Osteoblast (primary cell): ENCODE measurements at places on chromosomes 4 and X.
A peak's percentile ranks its signal among the peaks of the same experiment; 100 is the strongest.

GRCh38 chr4:79689740-79690139, 281.7 kb upstream of the GK2 start:
- no peak for DNase-seq

DNA sequence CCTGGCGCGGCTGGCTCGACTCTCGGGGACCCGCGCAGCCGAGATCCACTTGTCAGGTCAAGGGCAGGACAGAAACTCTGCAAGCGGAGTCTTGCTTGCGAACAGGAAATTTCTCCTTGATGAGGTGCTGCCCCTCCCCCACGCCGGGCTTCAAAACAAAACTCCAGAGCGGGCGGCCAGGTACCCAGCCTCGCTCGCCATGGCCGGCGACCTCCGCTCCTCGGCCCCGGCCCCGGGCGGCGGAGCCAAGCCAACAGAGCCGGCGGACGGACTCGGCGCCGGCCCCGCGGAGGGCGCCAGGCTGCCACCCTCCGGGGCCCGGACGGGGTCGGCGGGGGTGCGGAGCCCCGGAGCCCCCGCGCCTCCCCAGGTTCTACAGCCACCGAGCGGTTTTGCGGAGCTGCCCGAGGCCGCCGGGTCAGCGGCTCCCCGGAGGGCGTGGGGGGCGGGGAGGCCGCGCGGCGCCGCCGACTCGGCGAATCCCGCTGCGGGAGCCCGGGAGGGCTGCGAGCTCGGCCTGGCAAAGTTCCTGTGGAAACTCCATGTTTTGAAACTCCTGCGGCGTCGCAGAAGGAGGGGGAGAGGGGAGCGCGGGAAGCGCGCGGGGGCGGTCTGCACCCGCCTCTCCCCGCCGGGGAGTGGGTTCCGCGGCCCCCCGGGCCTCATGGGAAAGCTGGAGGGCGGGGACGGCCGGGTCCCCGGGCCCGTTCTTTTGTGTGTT, 11.7 kb upstream of the BCOR start:
- peak; percentile 93 for DNase-seq

DNA sequence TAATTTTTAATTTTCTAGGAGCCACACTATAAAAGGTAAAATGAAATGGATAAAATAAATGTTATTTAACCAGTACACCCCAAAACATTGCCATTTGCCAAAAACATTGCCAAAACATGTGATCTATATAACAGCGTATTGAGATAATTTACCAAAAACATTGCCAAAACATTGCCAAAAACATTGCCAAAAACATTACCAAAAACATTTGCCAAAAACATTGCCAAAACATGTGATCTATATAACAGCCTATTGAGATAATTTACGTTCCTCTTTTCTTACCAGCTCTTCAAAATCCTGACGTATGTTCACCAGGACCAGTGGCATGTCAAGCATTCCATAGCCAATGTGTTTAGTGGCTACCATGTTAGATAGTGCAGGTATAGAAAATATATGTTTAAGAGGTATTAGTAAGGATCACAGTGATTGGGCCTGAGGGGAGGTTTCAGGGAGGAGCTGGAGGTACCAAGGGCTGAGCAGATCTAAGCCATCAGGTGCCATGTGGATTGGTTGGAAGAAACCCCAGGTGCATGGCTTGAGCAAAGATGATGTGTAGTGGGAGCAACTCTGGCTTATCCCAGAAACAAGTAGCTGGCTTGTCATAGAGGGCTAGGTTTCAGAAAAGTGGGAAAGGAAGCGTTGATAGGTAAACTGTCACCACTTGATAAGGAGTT, 42.6 kb downstream of the RAPGEF2 start:
- DNase-seq = no peak

- no peak for DNase-seq
Measured at GRCh38 chrX:114800719-114801118, 216.7 kb downstream of the IL13RA2 start.

DNA sequence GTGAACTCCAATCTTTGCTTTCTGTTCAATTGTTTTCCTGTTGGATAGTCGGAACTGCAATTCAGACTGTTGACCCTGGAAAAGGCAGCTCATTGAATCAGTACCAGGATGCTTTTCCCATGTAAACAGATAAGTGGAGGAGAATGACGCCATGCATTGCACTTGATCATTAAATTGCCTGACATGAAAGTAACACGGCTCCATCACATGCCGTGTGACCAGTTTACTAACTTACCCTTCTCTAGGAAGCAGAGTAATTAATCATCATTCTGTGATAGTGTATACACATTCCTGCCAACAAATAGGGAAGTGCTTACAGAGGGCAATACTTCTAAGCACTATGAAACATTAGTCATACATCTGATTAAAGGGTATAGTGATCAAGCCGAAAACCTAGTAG, 101.4 kb downstream of the PPARGC1A start:
- no peak for DNase-seq

GRCh38 chrX:108426262-108426661, 12.0 kb downstream of the COL4A6 start:
- DNase-seq = no peak

DNA sequence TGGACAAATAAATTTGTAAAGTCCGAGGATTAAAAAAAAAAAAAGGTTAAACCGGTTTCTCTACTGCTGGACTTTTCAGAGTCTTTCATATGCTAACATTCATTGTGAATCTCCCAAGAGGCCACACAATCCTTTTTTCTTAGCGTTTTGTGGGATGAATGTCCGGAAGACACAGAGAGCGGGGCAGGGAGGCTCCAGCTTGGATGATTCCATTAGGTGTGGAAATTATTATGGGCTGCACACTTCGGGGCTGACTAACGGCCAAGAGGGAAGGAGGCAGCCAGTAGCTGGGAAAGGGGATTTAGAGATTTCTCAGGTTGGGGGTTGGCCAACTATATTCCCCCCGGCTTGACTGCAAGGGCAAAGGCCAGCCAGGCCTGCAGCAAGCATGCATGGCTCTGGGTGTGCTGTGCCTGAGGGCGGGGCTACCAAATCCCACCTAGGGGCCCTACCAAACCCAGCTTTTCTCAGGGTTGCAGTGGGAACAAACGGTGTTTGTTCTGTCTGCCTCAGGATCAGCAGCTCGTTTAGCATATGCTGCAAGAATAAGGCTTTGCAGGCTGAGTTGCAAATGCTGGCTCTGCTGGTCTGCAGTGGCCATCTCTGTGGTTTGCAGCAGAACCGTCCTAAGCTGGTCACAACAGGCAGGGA, 28.6 kb downstream of the NYX start:
- DNase-seq = peak; percentile 80

DNA sequence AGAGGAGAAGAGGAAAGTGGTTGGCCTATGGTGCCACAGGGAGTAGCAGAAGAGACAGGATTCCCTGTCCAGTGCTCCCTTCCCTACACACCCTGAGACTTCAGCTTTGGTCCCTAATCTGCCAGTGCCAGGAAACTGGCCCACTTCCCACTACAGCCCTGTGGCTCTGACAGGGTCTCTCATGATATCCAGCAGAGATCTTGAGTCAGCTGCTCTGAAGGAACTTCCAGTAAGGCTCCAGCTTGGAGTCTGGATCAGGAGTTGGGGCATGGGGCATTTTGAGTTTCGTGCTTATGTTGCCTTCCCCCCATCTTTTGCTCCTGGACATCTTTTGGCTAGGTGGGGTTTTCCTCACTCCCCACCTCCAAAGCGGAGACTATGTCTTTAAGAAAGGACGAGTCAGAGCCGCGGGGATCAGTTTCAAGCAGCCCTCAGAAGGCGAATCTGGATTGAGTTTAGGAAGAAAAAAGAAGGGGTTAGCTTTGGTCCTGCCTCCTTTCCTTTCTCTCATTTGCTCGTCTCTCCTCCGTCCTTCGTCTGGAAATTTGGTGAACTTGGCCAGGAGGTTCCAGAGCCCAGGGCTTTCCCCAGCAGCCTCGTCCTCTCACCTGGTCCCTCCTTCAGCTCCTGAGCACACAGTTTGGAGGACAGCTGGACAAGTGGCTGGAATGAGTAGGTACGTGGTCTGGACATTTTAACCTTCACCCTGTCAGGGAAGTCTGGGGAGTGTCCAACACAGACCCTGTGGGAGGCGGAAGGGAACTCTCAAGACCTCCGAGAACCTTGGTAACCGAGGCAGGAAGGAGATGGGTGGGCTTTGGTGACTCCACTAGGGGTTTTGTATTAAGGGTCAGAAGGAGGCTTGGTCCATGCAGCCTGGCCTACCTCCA, 104.4 kb downstream of the RTL5 start:
- DNase-seq = no peak

- no peak for DNase-seq
Measured at GRCh38 chrX:56503941-56504673, 59.3 kb upstream of the UBQLN2 start.

GRCh38 chr4:75653845-75654503, 19.2 kb downstream of the G3BP2 start:
- no peak for DNase-seq

DNA sequence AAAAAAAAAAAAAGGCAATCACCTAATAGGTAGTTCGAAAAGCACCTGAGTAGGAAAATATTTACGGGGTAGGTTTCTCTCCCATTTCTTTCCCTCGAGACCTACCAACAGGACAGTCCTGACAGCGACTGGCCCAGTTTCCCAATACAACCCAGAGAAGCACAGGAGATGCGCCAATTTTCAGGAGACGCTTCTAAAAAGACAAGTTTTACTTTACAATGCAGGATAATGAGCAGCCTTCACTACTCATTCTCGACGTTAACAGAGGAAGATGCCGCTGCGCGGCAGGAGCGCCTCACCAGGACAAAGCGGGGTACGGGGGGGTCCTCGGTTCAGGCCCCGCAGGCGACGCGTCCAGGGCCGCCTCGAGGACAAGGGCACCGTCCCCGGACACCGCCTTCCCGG, 708 bp downstream of the BCLAF3 start:
- no peak for DNase-seq

DNA sequence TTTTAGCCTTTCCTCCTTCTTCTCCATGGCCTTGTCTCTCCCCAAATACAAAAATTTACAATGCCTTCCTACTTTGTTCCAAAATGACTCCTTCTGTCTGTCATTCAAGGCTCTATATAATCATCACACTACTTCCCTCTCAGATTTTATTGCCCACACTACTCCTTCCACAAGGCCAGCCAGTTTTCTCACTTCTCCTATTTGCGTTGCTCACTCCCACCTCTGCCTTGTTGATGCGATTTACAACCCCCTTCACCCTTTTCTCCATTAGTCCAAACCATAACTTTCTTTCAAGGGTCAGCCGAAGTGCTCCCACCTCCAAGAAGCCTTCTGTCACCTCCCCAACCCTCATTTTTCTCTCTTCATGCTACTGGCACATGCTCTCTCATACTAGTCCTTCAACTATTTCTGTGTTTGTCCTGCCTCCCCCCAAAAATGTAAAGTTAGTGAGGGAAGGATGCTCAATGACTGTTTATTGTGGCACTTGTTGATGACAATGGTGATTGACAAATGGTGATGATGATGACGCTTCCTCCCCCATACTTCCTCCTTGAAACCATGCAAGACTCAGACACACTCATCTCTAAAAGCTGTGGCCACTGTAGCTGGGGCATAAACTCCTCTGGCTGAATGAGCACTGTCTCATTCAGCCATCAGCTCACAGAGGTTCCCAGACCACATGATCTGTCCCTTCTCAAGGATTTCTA, 2.7 kb upstream of the XKRX start:
- no peak for DNase-seq

DNA sequence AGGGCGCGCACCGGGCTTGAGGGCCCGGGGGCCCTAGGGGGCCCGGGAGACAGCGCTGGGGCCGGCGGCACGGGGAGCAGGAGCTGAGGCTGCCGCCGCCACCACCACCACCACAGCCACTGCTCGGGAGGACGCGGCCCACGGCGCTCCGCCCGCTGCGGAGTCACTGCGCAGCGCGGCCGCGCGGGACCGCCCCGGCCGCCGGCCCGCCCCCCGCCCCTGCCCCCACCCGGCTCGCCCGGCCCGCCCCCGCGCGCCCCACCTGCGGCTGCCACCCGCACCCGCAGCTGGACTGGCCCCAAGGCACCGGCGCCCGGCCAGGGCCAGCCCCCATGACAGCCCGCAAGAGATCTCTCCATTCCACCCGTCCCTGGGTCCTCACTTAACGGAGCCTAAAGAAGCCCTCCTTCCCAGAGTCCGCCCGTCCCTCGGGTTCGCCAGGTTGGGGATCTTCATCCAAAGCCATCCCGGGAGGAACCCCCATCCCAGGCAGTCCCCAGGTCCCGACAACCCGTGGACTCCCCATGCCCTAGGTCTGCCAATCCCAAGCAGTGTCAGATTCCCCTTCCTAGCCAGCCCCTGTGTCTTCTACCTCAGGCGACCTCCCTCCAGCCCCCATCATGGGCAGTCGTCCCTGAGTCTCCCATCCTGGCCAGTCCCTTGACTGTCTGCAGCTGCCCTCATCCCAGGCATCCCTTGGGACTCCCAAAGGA, 40.0 kb upstream of the IQSEC2 start:
- DNase-seq = peak; percentile 90

- DNase-seq = no peak
Measured at GRCh38 chrX:15676886-15677285, 12.3 kb upstream of the CLTRN start.

GRCh38 chr4:72953571-72953970, 115.9 kb downstream of the COX18 start:
- no peak for DNase-seq

- no peak for DNase-seq
Measured at GRCh38 chr4:154642373-154643009, 30.0 kb upstream of the FGG start.

- peak; percentile 68 for DNase-seq
Measured at GRCh38 chr4:74934016-74934831, 1.3 kb downstream of the PARM1 start.

DNA sequence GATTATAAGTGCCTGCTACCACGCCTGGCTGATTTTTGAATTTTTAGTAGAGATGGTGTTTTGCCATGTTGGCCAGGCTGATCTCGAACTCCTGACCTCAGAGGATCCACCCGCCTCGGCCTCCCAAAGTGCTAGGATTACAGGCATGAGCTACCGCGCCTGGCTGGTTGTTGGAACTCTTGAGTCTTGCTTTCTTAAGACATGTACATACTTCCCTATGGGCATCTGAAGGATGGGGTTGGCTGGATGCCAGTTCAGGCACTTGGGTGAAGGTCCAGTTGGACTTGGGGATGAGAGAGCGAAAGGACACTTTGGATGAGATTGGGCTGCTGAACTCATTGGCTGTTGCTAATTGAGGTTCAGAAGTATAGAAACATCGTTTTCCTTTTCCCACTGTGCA, 40.5 kb downstream of the ATG4A start:
- DNase-seq = no peak

- DNase-seq = peak; percentile 50
Measured at GRCh38 chr4:147707892-147708672, 23.8 kb upstream of the ARHGAP10 start.

DNA sequence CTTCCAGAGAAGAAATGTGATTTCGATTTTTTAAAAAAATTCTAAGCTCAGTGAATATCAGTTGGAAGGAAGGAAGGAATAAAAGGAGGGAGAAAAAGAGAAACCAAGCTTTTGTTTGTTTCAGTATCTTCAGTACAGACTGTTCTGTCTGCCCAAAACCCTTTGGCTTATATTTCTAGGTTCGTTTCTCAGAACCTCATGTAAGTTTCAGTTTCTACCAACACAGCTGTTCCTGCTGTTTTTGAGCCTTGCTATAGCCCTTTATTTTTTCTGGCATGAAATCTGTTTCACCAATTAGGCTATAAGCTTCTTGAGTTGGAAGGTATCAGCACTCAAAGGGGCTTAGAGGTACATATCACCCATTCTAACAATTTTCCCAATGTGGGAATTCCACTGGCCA, 157.9 kb downstream of the GBA3 start:
- no peak for DNase-seq

GRCh38 chrX:13732246-13733067, 2.0 kb downstream of the TRAPPC2 start:
- no peak for DNase-seq

GRCh38 chr4:187415231-187415630, 580.3 kb upstream of the ZFP42 start:
- DNase-seq = no peak
